ENCODE measurements at places on chromosomes 3 and 15. TPM values are rescaled to one million over a fixed set of nuclear protein-coding genes. Genes with fewer than 3 reads are reported as not detected.

The COL6A5 gene
- 1.5 TPM for total RNA-seq

The HYAL1 gene
- 2.1 TPM for total RNA-seq

The LSAMP gene
- total RNA-seq, result 50.2 TPM

The THAP10 gene
- 5.1 TPM for total RNA-seq

The PXK gene
- 39.8 TPM for total RNA-seq

The NRROS gene
- 1.9 TPM for total RNA-seq

The MUSTN1 gene
- 0.82 TPM for total RNA-seq

The VILL gene
- total RNA-seq, result 8.6 TPM

The ACTRT3 gene
- total RNA-seq, result 4.5 TPM

The TMEM43 gene
- 39.0 TPM for total RNA-seq

The XIRP1 gene
- not detected for total RNA-seq

The GP9 gene
- total RNA-seq, result not detected

The EPHA3 gene
- total RNA-seq, result 57.7 TPM

The DUOX1 gene
- 0.27 TPM for total RNA-seq

The PLA2G4D gene
- total RNA-seq, result 0.09 TPM

The BTBD1 gene
- 70.5 TPM for total RNA-seq

The DUOXA2 gene
- not detected for total RNA-seq

The CFAP20DC gene
- total RNA-seq, result 3.6 TPM

The HOMER2 gene
- total RNA-seq, result 53.0 TPM

The TUBGCP4 gene
- total RNA-seq, result 15.9 TPM

The SETD5 gene
- 100.0 TPM for total RNA-seq

The ITIH3 gene
- 0.45 TPM for total RNA-seq

The TRIM42 gene
- total RNA-seq, result not detected

The SLC6A11 gene
- 43.1 TPM for total RNA-seq

The CYP11A1 gene
- total RNA-seq, result 0.54 TPM

The SMAD3 gene
- 10.4 TPM for total RNA-seq

The NXPE3 gene
- 12.3 TPM for total RNA-seq

The NEO1 gene
- 142 TPM for total RNA-seq

The BMF gene
- total RNA-seq, result 4.3 TPM

All from cerebellum (tissue), 4 donors.